ENCODE measurements at places on chromosomes 1 and 21. TPM values are rescaled to one million over a fixed set of nuclear protein-coding genes. Genes with fewer than 3 reads are reported as not detected.

DNA sequence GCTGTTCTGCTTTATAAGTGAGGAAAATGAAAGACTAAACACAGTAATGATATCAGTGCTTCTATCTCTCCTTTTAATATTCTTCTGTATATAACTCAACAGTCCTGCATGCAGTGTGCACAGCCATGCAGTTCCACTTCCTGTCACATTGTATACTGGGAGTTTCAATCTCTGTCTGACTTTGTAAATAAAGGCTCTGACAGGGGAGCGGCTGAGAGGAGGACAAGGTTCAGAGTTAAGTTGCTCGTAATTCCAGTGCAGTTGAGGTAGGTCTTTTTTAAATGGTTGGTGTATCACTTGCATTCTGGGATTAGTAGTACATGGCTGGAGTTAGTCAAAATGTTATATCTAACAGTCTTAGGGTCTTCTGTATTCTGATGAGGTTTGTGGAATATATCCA, 264.5 kb downstream of the OLFM3 start:
- ATAC-seq: no peak

DNA sequence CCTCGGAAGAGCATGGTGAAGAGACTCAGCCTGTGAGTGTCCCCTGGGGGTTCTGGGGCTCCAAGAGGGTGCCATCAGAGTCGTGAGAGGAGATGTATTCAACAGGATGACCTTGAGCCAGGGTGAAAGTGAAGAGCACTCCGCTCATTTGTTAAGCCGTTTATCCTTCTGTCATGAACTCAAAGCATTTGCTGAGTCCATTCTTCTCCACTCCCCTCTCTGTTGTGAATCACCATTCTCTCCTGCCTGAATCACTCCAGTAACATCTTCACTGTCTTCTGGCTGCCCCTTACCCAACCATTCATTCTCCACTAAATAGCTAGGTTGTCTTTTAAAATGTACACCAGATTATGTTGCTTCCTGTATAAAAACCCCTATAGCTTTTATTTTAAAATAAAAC, 102.2 kb downstream of the RGL1 start:
- no peak for ATAC-seq

GRCh38 chr1:46166521-46167462, 8.1 kb upstream of the TSPAN1 start:
- peak; percentile 81 for ATAC-seq

- no peak for ATAC-seq
Measured at GRCh38 chr1:222026280-222026679, 284.4 kb upstream of the DUSP10 start.

GRCh38 chr1:18134324-18135046, 26.9 kb downstream of the IGSF21 start:
- ATAC-seq: no peak

- ATAC-seq: no peak
Measured at GRCh38 chr1:156241311-156241811, 623 bp upstream of the BGLAP start.

DNA sequence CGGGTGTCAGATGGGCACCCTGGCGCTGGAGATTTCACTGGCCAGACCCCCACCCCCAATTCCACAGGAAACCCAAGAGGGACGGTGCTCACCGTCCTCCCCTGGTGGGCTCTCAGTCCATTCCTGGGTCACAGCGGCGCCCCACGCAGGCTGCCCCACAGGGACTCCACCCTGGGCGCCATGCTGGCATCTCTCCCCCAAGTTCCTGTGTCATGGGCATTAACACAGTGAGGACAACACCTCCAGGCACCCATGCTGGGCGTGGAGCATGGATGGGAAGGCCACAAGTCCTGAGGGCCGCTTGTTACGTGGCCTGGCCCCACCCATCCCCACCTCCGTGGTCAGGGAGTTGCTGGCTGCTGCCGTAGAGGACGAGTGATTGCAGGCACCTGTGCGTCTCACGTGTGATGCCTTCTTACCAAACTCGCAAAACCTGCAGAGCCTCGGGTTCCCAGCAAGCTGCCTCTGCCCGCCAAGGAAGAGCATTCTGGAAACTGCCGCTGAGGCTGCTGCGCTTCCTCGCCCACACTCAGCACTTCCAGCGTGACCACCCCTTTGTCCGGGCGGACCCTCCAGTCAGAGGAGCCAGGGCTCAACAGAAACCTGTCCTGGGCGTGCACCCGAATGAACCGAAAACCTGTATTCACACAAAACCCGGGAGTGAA, 60.3 kb downstream of the SLX9 start:
- no peak for ATAC-seq

The NOL9 gene
- total RNA-seq: 21.2 TPM

- ATAC-seq: no peak
Measured at GRCh38 chr1:222048094-222048595, 306.3 kb upstream of the DUSP10 start.

The DCST2 gene
- total RNA-seq: not detected

The HHIPL2 gene
- not detected for total RNA-seq

DNA sequence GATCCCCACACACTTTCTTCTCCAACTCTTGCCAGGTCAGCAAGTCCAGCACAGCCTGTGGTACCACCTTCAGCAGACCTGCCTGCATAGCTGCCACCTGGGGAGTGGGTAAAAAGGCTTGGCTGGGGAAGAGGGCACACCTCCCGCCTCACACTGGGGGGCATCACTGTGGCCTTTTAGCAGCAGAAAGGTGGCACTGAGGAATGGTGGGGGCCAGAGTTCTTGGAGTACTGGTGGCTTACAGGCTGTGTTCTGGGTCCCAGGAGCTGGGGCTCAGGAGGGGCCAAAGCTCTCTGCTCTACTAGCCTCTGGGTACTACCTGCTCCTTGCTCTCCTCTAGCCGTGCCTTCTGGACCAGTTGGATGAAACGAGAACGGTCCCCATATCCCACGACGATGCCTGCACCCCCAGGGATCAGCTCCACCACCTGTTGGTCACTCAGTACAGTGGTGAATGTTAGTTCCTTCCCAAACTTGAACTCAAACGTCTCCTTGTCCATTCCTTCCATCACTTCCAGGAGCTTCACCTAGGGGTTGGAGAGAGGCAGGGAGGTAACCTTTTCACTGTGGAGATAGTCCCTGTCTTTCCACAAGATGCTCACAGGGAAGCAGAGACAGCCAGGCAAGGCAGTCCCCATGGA, 6.7 kb downstream of the HECTD3 start:
- no peak for ATAC-seq

DNA sequence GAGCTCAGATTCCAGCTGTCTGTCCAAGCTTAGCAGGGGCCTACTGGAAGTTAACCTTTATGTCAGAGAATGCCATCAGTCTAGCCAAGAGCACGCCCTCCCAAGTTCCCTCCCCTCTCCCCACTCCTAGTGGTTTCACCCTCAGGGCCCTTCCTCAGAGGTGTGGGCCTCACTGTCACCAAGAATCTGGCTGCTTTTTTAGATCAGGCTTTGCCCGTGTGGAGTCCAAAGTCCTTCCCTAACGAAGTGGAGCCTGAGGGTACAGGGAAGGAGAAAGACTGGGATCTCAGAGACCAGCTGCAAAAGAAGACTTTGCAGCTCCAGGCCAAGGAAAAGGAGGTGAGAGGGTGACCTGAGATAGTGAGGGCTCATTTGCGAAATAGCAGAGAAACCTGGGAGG, 4.1 kb downstream of the C1orf74 start:
- no peak for ATAC-seq

- ATAC-seq: no peak
Measured at GRCh38 chr1:112692681-112693080, 14.2 kb downstream of the RHOC start.

The WNT2B gene
- 4.8 TPM for total RNA-seq

GRCh38 chr1:211493876-211494653, 2.1 kb upstream of the RD3 start:
- no peak for ATAC-seq

The GOLT1A gene
- not detected for total RNA-seq

DNA sequence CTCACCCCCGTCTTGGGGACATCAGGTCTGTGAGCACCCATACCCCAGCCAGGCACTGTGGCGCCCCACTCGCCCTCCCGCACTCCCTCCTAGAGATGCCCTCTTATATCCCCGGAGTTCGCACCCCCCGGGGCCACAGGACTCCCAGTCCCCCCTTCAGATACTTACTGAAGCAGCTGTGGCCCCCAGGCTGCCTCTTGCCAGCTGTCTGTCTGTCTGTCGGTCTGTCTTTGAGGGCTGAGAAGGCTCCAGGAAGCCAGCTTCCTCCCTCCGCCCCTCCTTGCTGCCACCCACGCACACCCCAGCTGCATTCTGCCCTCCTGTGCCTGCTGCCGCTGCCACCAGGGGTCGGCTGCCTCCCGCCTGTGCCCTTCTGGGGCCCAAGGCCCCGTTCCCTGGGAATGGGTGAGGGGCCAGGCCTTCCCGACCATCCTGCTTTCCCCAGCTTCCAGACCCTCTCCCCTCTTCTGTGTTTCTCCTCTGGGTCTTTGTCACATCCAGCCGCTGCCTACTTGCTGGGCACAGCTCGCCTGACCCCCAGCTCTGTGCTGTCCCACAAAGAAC, at the start of gene PTPN7:
Gene PTPN7, minus strand, starts transcription at position 226 of the 564 bp plus-strand sequence. CDS start 1,200 bp downstream, outside the sequence.
- ATAC-seq: no peak

The KCNE1 gene
- total RNA-seq: 3.6 TPM

DNA sequence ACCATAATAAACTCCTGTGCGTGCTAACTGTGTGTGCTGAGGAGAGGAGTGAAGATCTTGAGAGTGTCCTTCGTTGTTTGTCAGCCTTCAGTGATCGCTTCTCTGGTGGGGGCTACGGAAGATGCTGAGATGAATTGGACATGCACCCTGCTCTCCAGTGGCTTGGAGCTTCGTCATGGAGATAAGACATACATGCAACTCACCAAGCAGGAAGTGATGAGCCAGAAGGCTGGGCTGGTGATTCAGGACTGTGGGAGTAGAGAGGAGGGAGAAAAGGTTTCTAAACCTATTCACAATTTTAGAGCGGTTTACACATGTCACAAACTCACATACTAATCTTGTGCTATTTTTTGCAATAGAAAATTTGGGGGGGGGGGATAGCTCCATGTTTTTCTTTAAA, 128.9 kb upstream of the ADAR start:
- no peak for ATAC-seq

- ATAC-seq: no peak
Measured at GRCh38 chr21:38263493-38263892, 6.7 kb downstream of the KCNJ15 start.

- no peak for ATAC-seq
Measured at GRCh38 chr21:28663111-28663693, 329.5 kb downstream of the LTN1 start.

- no peak for ATAC-seq
Measured at GRCh38 chr1:6140413-6140812, 39.7 kb downstream of the CHD5 start.

DNA sequence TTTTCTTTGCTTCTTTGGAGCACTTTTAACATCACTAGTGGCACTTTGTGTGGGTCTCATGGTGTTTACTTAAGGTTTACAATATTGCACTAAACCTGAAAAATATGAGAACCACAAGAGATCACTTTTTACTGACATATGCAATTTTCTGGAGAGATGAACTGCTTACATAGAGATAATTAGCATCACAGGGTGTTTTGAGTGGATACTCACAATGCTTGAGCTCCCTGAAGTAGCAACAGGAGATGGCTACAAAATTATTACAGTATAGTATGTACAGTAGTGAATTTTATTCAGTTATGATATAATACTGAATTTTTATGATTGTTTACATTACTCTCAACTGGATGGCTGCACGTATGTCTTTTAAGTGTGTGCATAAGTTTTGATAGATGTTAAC, 22.6 kb downstream of the RPRD2 start:
- ATAC-seq: no peak

The PACC1 gene
- total RNA-seq: 3.2 TPM

DNA sequence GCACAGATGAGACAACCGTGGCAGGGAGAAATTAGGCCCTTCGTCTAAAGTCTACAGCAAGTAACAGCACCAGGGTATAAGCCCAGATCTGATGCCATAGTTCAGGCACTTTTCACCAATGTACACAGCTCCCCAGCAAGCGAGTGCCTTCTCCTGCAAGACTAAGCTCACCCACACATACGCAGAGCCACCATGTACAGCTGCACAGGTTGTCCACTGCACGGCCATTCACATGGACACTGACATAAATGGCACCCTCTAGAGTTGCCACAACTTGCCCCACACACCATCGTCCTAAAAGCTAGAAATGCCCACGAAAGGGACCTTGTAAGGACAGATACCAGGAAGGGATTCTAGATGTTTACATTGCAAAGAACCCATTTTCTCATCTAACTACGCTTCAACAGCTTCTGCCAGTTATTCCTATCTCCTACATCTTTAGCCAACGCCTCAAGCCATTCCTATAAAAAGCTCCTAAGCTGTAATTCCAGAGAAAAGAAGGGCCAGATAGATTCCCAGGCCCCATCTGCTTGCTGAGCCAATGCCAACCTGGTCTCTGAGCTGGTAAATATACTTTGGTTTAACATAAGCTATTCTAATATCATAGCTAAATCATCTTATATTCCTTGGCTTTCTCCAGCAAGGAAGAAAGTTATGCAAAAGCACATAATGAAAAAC, 174.0 kb upstream of the KAZN start:
- ATAC-seq: no peak

GRCh38 chr1:4087530-4088420, 187.7 kb upstream of the C1orf174 start:
- ATAC-seq: no peak

The SMPDL3B gene
- total RNA-seq: not detected

GRCh38 chr1:163082971-163083370, 13.8 kb downstream of the RGS4 start:
- ATAC-seq: no peak

The PTGER3 gene
- 5.8 TPM for total RNA-seq

GRCh38 chr1:232596666-232597303, 33.1 kb downstream of the SIPA1L2 start:
- ATAC-seq: no peak

- no peak for ATAC-seq
Measured at GRCh38 chr1:221723848-221724236, 18.0 kb downstream of the DUSP10 start.

GRCh38 chr1:112878321-112878720, 77.7 kb downstream of the SLC16A1 start:
- ATAC-seq: no peak

The CCDC27 gene
- total RNA-seq: not detected

The PLEKHA6 gene
- 8.7 TPM for total RNA-seq
